ENCODE measurements at places on chromosomes 3 and 15. TPM values are rescaled to one million over a fixed set of nuclear protein-coding genes. Genes with fewer than 3 reads are reported as not detected.

DNA sequence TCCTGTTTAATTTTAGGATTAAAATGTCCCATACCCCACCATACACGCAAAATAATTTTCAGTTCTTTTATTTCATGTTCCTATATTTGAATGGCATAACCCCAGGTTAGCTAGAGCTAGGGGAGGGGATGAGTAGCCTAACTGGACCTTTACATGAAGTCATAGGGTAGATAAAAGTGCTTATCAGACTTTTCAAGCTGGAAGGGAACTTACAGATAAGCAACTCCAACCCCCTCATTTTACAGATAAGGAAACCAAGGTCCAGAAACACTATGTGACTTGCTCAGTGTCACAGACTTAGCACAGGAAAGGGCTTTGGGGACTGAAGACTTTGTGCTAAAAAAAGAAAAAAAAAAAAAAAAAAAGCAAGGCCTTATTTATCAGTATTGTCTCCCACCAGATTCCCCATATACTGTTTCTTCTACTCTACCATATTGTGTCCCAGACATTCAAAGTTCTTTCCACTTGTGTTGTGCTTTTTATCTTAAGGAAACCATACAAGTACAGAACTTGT is 10.6 kb upstream of the TNIK start:
- DNase-seq, result no peak

DNA sequence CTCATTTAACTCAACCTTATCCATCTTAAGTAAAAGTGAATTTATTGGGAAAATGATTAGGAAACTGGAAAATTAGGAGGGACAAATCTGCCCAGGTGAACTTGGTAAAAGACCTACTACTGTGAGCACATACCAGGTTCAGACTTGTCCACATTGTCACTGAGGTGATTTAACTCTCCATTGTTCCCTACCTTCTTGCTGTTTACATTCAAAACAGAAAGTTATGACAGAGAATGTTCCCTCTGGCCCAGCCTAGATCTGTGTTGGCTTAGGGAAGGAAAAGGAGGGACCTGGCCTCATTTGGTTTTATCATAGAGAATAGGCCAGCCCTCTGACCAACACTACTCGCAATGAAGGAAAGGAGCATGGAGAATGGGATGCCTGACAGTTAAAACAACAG is 117.6 kb downstream of the SATB1 start:
- DNase-seq, result no peak

GRCh38 chr3:58350627-58351013 is 17.9 kb downstream of the PXK start:
- no peak for DNase-seq

- DNase-seq, result peak; percentile 3
Observed at GRCh38 chr3:143895805-143896204, 47.5 kb upstream of the SLC9A9 start.

GRCh38 chr3:111871809-111872623 is 13.0 kb downstream of the PHLDB2 start:
- DNase-seq, result no peak

DNA sequence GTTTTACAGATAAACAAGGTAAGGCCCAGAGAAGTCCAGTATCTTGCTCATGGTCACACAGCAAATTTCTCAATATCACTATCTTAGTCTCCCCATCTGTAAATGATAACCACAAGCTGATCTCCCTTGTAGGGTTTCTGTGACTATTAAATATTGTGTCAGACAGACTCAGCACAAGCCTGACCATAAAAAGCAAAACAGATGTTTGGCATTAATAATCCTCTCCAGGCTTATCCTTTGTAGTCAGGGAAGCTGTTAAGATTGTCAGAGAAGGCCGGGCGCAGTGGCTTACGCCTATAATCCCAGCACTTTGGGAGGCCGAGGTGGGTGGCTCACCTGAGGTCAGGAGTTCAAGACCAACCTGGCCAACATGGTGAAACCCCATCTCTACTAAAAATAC is 173.2 kb upstream of the PRICKLE2 start:
- no peak for DNase-seq

DNA sequence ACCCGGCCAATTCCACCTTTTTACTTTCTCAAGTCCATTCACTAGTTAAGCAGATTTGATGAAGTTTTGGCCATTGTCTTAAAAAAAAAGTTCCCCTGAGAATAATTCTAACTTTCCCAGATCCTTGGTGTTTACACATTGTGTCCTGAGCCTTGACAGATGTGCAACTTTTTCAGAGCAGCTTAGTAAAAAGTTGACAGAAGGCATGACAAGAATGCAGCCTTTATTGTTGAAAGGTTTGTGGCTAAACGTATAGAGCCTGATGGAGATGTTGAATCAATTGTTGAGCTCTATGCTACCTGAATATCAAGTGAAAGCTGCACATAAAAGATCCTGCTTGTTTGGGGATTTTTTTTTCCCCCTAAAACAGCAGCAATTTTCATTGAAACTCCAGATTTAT is 75.3 kb upstream of the CMTM7 start:
- DNase-seq, result no peak

GRCh38 chr3:10527295-10528001 is 22.1 kb upstream of the ATP2B2 start:
- DNase-seq, result no peak

GRCh38 chr15:41254560-41254959 is 23.5 kb downstream of the CHP1 start:
- no peak for DNase-seq

- no peak for DNase-seq
Observed at GRCh38 chr3:153094386-153094785, 67.6 kb upstream of the RAP2B start.

DNA sequence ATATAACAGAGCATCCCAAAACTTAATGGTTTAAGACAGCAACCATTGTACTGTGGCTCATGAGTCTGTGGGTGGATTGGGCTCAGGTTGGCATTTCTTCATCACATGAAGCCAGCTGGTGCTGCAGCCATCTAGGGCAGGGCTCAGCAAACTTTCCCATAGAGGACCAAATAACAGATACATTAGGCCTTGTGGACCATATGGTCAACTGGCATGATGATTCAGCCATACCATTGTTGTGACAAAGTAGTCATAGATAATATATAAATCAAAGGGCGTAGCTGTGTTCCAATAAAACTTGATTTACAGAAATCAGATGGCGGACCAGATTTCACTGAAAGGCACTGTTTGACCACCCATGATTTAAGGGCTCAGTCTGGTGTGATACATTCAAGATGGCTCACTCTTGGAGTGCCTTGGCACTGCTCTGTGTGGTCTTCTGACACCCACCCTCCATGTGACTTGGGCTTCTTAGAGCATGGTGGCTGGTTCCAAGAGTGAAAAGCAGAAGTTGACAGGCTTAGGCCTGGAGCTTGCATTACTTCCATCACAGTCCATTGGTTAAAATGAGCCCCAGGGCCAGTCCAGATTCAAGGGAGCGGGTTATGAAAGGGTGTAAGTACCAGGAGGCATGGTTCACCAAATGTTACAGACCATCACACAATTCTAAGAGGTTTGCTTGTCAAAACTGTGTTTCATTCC is 40.8 kb upstream of the BHLHE40 start:
- DNase-seq, result peak; percentile 52

- DNase-seq, result no peak
Observed at GRCh38 chr15:78411061-78411460, 27.0 kb upstream of the IREB2 start.

DNA sequence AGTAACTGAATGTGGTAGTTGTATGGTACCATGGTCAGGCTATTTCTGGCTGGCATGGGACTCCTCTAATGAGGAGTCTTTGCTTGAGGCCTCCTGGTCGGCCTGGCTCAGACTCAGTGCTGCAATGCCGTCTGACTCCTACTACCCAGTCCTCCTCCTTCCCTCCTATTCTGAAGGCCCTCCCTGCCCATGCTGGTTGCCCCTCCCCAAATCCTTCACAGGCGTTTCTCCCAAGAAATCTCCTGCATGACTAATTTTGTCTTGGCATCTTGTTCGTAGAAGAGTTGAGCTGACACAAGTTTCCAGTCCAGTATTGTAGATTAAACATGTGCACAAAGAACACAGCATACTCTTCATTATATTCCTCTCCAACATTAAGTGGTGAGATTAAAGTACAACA is 115.5 kb downstream of the NFKBIZ start:
- no peak for DNase-seq

DNA sequence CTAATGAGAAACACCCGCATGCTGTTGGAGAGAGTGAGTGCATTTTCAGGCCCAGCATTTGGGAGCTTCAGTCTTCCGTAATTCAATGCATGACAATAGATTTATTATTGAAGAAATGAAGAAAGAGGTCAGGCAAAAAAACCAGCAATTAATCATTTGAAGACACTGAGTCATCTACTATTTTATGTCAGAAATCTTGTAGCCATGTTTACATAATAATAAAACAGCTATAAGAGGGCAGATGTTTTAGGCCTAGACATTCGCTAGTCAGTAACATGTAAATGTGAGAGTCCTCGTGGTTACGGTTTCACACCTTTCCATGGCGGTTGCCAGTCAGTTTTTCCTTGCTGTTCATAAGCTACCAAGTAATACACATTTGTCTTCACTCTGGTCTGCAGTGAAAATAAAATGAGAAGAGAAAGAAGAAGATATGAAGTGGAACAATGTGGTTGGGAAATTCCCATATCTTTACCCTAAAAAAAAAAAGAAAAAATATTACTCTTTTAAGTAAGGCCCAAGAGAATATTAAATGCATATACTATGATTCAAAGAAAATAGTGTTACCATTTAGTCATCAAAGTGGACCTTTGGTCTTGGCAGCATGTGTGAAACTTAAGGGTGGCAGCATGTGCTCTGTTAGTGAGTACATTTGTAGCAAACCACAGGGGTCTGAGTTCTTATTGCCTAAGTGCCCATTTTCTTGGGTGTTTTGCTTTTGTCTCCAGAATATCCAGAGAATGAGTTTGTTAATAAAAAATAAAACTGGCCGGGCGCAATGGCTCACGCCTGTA is 140.5 kb upstream of the TBL1XR1 start:
- peak; percentile 87 for DNase-seq

DNA sequence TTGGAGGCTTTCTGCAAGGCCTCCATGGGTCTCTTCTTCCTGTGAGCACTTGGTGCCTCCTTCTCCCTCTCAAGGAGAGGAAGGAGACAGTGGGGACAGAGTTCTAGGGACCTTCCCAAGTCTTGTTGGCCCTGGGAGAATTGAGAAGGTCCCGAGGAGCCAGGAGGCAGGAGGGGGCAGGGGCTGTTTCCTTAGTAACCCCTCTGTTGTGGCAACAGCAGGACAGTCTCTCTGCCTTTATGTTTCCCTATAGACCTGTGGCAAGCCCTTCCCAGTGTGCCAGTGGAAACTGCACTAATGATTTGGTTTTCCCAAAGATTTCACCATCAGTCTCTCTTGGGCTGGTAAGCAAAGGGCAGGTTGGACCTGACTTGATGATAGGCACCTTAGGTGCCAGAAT is 87.8 kb upstream of the GALNT15 start:
- no peak for DNase-seq

DNA sequence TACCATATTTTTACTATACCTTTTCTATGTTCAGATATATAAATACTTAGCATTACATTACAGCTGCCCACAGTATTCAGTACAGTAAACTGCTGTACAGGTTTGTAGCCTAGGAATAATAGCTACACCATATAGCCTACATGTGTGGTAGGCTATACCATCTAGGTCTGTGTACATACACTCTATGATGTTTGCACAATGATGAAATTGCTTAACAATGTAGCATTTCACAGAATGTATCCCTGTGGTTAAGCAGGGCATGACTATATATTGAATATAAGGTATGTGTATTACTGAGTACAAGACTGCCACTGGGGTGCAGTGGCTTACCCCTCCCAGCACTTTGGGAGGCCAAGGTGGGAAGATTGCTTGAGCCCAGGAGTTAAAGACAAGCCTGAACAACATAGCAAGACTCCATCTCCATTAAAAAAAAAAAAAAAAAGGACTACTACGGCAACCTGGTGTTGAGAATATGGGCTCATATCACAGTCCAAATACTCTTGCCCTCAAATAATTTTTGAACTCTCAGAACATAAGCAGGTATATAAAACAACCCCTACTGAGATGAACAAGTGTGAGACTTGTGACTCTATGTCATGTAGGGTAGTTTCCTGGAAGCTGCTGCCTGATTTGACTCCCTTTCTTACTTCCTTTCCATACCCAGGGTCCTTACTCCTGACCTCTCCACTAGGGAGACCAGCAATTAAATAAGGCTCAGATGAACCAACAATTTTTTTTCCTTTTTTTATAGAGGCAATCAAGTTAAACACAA is 4.8 kb downstream of the PPP1R14D start:
- no peak for DNase-seq

DNA sequence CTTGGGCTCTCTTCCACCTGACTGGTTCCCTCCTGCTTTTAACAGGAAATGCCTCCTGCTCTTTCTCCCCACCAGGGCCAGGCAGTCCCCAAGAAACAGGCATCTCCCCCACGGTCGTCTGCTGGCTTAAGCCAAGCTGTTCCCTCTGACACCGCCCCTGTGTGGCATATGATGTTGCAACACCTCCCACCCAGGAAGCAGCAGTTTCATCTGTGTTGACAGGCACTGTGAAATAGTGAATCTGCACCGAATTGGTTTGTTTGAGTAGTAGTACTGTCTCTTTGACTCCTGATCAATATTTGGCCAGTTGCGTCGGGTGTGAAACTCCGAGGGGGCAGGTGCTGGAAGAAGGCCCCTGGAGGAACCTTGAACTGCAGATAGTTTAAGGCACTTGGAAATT is 188.8 kb downstream of the FEZF2 start:
- no peak for DNase-seq

GRCh38 chr15:26691249-26691648 is 81.6 kb downstream of the GABRB3 start:
- DNase-seq, result no peak

DNA sequence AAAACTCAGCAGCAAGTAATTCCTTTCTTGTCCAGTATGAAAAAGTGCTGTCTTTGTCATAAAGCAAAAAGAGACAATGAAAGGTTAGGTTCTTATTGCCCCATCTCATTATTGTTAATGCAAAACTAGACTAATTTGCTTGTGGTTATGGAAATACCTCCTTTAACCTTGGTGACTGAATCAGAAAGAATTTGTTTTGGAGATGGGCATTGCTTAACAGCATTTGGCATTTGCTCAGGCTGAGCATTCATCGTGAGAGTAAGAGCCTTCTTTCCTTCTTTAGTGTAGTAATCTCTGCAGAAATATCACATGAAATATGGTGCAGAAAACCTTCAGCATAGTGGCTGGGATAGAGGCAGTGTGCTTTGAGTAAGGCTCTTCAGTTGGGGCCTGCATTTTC is 103.1 kb downstream of the CNTN6 start:
- no peak for DNase-seq

- no peak for DNase-seq
Observed at GRCh38 chr3:196643201-196643749, 3.8 kb downstream of the NRROS start.

- no peak for DNase-seq
Observed at GRCh38 chr3:167887096-167887495, 151.6 kb downstream of the SERPINI1 start.

Gene MESP1
- 5.6 TPM for total RNA-seq

Gene ZPLD1
- total RNA-seq, result not detected

Gene SPATA12
- total RNA-seq, result not detected

Gene NTRK3
- total RNA-seq, result 1.6 TPM

Gene CPN2
- not detected for total RNA-seq

Gene GLT8D1
- total RNA-seq, result 39.0 TPM

Gene LRIG1
- total RNA-seq, result 52.8 TPM

Gene TJP1
- total RNA-seq, result not detected

Gene NSUN3
- 15.3 TPM for total RNA-seq

Gene TLR9
- 0.17 TPM for total RNA-seq

Gene SLC24A5
- not detected for total RNA-seq

Gene ERC2
- 0.19 TPM for total RNA-seq

Gene ITIH1
- not detected for total RNA-seq

Gene KBTBD12
- not detected for total RNA-seq
